ENCODE measurements at places on chromosomes 6 and 20.

GRCh38 chr6:130134582-130134981 is 88.2 kb downstream of the SAMD3 start:
- DNase-seq = no peak

DNA sequence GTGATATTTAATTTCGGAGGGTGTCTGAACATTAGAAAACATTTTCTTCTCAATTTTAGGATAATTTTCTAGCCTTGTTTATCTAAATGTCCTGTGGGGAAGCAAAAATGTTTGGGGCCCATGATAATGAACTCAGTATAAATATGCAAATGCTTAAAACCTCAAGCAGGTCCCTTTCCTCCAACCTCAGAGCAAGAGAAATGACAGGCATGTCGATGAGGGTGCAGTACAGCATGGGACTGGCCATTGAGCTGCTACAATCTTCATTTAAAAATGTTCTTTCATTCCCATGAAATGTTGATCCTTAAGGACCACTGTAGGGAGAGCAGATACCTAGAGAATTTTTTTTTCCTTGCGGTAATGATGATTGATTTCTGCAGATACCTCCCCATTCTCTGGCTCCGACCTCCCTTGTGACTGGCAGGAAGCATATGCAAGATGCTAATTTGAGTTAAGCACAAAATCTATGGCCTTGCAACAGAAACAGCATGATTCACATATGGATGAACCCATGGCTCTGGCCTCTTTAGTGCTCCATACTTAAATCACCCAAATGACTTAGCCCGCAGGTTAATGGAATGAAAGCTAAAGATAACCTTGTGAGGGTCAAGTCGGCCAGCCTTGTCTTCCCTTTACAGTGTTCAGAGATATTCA is 243.3 kb downstream of the SOX4 start:
- DNase-seq = no peak

DNA sequence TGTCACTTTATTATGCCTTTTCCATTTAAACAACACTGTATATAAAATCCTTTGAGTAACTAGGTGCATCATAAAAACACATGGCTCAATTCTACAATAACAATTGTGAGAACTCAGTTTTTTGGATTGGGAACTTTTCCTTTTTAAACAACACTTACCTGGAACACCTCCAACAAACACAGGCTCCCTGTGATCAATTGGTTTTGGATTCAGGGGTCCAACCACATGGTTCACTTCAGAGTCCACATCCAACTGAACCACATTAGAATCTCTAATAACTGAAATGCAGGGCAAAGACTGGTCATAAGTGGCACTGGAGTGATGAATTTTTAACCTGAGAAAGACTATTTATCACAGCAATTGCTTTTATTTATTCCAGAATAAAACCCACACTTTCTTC is 26.5 kb downstream of the FAM229B start:
- no peak for DNase-seq

DNA sequence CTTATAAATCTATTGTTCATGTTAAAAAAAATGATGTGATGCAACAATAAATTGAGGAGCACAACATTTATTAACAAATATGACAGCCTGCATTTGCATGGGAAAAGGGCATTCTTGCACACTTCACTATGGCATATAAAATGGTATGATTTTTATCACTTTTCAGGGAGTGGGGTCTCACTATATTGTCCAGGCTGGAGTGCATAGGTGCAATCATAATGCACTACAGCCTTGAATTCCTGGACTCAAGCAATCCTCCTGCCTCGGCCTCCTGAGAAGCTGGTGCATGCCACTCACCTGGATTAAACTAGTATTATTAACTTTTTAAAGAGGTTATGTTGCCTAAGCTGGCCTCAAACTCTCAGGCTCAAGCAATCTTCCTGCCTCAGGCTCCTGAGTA is 11.4 kb downstream of the NUP43 start:
- DNase-seq = no peak

DNA sequence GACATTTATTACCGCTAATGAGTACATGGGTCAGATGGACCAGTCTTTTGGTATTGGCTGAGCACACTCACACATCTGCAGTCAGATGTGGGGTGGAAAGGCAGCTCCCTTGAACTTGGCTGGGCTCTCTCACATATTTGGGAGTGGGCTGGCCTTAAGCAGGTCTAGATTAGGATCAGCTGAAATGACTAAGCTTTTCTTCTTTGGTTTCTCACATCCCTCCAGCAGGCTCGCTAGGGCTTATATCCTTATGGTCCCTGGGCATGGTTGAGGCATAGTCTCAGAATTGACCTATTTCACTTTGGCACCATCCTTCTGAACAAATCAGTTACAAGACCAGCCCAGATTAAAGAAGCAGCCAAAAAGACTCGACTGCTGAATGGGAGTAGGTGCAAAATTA is 14.4 kb upstream of the PLCB1 start:
- no peak for DNase-seq

DNA sequence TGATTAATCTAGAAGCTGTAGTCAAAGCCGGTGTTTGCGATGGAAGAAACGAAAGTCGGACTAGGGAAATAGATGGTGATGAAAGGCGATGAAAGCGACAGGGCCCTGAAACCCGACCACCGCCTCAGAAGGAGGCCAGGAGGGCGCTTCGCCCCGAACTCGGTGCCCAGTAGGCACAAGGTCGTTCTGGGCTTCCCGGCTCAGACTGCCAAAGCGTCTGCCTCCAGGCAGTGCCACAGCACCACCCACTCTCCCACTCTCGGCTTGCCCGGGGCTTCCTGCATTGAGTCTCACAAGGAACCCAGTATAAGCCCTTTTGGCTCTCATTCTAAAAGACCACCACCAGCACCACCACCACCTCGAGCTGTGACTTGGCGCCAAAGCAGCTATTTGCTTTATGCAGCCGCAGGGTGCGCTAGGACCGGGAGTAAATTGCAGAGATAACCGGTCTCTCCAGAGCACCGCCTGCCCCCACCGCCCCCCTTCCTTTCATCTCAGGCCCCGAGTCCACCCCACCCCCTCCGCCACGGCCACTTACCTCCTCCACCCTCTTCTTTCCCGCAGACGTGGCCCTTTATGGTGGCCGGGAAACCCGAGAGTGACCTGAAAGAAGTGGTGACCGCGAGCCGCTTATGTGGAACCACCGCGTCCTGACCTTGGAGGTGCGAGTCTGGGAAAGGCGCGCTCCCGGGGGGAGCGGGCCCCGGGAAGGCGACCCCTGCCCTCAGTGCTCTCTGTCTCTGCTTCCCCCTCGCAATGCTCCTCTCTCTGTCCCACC is 2.4 kb downstream of the TCF21 start:
- peak; percentile 15 for DNase-seq

- DNase-seq = no peak
These were observed 194.4 kb downstream of the FOXA2 start for GRCh38 chr20:22389836-22390542.

DNA sequence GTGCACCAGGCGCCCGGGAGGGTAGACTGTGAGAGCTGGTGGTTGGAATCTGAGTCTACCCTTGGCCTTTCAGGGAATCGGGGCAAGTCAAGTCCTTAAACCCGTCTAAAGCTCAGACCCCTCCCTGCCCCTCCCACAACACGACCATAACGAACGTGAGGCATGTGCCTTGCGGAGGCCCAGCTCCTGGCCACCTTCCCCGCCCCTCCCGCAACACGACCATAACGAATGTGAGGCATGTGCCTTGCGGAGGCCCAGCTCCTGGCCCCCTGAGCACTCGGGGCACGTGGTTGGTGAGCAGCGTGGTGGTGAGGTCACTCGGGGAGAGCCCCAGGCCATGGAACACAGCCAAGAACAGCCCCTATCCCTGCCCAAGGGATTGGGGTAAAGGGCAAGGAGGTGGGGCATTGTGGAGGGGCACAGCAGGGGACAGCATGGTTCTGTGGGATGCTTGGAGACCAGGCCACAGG is 132.2 kb downstream of the TAF4 start:
- no peak for DNase-seq

- no peak for DNase-seq
These were observed 621.0 kb upstream of the NRSN1 start for GRCh38 chr6:23505026-23505425.

DNA sequence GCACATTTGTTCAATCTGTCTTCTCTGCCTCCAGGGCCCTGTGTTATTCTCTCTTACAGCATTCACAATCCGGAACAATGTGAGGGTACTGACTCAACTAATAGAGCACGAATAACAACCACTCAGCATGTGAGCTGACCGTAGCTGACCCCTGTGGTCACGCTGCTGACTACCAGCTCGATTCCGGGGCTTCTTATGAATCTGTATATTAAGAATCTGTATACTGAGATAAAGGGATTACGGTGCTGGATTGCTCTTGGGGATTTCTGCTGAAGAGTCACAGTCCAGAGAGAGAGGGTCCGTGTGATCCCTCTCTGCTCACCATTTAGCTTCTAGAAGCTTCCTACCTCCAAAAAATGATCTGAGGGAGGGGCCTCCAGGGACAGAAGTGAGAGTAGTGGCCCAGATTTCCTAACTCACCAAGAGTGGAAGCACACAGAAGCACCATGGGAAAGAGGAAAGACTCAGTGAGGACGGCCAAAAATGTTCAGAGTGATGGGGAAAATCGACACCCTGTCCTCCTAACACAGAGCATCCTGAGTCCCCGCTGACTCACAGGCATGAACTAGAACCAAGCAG is 156.2 kb downstream of the THBS2 start:
- DNase-seq = no peak

DNA sequence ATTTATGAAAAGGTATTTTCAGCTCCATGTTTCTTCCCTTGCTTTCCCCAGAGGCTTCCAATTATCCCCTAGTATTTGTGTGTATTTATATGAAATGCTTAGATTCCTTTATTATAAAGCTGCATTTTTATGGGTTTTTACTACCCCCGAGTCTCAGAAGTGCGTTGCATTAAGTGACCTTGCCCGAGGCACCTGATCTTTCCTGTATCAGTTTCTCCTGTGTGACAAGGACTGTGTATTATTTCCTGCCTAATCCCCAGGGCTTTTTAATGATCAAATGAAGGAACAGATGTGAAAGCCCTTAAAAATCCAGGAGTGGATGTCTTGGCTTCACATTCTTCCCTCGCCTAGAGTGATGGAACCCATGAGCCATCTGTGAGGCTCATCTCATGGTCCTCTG is 118.8 kb downstream of the TULP4 start:
- no peak for DNase-seq

DNA sequence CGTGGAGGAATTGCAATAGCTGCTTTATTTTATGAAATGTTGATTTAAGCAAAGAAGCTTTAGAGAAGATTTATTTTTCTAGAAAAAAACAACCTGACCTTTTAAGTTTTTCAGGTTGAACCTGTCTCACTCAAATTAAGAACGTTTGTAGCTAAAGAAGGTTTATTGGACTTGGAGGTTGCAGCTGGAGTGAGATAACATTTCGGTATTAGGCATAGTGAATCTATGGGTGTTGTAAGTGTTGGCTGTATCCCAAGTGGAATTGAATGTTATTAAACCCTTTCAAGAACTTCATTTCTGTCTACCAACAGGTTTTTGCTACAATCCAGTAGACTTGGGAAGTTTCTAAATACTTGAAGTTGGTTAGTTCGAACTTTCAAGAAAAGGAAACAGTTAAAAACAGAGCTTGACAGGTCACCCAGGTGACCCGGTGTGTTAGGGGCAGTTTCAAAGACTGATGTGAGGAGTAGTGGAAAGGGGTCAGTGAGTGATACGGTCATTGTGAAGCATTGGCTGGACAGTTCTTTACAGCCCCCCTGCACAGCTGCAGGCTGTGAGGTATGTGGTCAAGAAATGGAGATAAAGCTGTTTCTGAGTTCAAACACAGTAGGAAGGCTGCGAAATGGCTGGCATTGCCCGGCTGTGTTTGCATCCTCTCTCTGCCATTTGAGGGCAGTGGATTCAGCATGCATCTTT is 2.4 kb upstream of the TBCC start:
- no peak for DNase-seq

DNA sequence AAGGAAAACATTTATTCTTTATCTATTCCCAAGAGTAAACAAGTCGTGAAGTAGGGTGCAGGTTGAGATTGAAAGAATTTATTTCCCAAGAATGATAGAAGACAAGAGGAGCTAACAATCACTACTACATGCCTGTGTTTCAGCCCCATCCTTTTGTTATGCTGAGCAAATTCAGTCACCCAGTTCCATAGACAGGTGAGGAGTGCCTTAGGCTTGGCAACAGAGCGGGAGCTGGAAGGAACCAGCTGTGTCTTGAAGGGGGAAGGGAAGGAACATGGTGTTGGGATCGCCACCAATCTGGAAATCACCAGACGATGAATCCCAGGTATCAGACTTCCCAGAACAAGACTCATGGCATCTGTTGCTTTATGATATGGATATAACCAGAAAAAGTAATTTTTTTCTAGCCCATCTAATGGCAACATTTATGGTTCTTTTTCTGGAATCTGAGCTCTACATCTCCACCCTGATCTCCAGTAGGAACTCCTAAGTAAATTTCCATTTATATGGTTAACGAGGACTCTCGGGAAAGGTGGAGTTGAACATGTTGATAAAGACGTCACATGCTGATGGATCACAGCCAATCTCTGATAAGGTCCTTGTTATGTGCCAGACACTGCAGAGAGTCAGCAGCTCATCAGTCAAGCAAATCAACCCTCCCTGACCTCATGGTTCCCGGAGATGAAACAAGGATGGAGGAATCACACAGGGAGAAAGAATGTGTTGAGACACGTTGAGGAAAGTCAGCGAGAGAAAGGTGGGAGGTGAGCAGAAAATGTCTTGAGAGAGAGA is 344.9 kb downstream of the SMOC2 start:
- no peak for DNase-seq

DNA sequence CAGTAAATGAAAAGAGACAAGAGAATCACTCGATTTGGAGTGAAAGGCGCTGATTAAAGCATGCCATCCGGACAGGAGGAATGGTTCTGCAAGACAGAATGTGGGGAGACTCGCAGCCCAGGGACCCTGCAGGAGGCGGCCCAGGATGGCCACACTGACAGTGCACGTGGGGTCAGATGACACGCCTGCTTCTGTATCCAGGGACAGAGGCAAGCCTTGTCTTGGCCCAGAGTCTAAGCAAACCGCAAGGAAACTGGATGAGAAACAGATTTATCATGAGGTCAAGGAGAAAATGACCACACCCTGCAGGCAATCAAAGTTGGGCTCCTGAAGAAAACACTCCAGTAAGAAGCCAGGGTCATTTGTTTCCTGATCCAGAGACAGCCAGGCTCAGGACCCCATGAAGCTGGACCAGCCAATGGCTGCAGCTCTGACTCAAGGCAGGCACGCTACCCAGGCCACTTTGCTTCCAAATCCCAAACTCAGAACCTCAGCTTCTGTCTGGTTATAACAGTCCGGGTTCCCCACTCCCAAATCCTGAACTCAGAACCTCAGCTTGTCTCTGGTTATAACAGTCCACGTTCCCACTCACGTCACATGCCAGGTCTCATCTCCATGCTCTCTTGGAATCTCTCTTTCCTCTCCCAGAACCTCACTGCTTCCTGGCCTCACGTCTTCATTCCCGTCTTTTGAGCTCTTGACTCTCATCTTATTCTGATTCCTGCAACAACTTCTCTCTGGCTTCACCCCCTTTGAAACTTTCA is 144.9 kb upstream of the THBS2 start:
- DNase-seq = no peak

GRCh38 chr6:163085426-163085825 is 329.1 kb upstream of the QKI start:
- no peak for DNase-seq

GRCh38 chr6:106847116-106847515 is 127.4 kb downstream of the CD24 start:
- DNase-seq = no peak

GRCh38 chr6:150641398-150642139 is 41.9 kb downstream of the PLEKHG1 start:
- no peak for DNase-seq
